ENCODE measurements at places on chromosomes 4 and X.
A peak's percentile ranks its signal among the peaks of the same experiment; 100 is the strongest.

DNA sequence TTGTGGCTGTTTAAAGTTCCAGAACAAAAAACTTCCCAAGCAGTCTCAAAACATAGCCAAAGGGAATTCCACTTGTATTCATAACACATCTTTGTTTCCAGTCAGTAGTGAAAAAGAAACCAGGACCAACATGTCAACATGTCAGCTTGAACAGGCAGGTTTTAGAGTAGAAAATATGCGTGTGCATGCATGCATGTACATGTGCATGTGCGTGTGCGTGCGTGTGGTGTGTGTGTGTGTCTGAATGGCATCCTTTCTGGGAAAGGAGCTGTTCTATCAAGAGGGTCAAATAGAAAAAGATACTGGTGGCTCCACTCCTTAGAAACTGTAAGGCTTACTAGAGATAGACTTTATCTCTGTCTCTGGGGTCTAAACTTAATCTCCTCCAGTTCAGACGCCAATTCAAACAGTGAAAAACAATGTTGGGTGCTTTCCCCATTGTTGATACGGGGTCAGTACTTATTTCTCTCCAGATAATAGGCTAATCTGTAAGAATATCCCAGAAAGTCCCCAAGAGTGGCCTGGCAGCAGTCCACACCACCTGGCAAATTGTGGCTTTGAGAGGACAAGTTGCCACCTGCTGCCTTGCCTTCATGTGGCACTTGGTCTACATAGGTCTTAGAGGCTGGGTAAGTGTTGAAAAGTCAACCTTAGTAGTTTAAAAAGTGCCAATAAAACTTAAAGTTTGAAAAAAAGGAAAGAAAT is 110.4 kb downstream of the SCD5 start:
- no peak for DNase-seq

- DNase-seq = peak; percentile 65
Measured at GRCh38 chr4:77193511-77194102, 36.6 kb downstream of the CCNG2 start.

DNA sequence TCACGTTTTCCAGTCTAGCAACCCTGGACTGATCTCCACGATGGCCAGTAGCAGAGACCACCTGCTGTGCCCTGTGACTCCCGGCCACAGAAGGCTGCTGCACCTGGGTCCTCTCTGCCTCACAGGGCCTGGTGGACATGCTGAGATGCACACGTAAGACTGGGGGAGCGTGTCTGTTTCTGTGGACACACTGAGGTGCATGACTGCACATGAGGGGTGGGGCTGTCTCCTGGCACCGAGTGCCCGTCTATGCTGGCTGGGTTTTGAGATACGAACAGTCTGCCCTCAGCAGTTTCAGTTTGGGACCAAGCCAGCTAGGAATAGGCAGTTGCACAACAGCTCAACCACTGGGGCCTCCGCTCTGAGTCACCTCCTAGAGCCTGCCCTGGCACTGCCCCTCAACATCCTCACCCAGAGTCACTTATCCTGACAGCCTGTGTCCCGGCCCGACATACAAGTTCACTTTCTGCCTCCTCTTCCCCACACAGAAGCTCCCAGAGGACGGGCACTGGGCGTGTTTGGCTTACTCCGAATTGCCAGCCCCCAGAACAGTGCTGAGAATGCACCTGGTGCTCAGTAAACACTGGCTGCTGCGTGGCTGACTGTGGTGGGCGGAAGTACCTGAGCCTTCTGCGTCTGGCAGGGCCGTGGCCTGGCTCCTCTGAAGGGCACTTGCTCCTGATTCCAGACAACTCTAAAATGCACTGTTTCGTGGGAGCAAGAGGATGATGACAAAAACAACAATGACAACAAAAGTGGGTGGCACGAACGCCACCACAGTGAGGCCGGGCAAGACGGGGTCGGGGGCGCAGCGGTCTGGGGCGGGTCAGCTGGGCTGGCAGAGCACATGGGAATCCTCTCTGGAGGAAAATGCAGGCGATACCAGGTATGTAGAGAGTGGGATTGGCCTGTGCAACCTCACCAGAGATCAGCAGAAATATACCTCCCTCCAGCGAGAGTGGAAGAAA is 30.9 kb downstream of the RNF212 start:
- DNase-seq = no peak

DNA sequence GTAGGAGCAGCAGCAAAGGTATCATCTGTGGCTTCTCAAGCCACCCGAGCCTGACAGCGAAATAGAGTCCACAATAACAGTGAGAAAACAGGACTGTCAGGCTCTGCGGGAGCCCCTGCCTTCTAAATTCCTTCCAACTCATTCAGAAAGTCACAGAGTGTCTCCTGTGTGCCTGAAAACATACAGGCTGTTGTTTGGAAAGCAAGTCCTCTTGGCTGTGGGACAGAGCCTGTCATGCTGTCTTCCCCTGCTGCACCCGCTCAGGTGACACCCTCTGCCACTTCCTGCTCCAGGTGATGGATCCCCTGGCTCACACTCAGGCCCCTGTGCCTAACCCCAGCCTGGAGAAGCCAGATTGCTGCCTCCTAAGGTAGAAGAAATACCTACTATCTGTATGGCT is 152.3 kb downstream of the RAB28 start:
- DNase-seq = no peak

DNA sequence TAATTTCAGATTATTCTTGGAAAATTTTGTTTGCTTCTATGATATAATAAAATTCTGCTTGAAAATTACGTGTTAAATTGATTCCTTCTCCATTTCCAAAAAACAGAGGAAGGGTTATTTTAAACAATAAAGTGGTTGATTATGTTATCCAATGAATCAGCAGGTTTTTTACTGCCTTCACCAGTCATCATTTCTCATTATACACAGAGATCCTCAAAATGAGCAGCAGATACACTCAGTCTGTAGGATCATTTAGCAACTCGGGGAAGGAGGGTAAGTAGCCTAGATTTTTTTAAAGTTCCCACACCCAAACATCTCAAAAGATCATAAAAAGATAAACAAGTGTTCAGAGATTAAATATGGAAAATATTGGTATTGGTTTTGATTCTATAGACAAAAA is 6.8 kb upstream of the TMEM144 start:
- no peak for DNase-seq

DNA sequence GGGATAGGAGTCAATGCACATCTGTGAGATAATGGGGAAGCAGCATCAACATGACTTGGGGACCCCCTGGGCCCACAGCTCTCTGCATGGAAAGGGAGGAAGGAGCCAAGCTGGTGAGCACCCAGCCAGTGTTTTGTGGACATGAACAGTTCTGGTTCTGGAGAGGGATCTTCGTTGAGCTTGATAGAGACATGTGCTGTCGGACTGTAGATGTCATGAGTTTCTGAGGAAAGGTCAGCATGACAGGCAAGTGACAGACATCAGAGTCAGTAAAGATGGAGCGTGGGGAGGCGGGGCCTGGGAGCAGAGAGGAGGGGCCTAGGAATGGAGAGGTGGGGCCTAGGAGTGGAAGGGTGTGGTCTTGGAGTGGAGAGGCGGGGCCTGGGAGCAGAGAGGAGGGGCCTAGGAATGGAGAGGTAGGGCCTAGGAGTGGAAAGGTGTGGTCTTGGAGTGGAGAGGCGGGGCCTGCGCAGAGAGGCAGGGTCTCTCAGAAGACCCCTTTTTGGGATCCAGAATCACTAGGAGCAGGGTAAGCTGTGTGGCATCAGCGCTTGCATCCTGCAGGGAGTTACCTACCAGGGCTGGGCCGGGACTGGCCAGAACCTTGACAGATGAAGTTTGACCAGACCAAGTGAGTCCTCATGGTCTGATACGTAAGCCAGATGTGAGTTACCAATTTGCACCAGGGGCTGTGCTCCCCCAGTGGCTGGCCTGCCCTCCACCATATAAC is 33.7 kb downstream of the PIGG start:
- DNase-seq = no peak

- peak; percentile 40 for DNase-seq
Measured at GRCh38 chr4:41216294-41217019, 2.1 kb upstream of the APBB2 start.

DNA sequence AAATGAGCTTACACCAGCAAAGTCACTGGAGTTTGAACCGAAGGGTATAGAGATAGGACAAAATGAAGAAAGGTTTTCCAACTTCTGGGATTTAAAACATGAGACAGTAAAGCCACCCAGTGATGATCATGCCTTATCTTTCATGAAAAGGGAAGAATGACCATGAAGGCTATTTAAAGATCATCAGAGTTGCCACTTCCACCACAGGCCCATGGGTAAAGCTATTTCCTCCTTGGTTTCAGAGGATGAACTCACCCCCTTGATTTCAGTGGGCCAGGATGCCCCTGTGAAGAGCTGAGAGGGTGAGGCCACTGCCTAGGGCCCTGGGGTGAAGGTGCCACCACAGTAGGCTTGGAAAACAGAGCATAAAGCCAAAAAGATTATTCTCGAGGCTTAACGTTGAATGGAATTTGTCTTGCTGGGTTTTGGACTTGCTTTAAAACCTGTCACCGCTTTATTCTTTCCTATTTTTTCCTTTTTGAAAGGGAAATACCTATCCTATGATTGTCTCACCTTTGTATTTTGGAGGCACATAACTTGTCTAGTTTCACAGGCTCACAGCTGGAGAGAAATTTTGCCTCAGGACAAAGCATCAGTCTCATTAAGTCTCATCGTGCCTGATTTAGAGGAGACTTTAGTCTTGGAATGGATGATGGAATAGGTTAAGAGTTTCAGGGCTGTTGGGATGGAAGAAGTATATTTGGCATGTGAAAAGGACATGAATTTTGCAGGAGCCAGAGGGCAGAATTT is 254.0 kb downstream of the SNCA start:
- DNase-seq = no peak

DNA sequence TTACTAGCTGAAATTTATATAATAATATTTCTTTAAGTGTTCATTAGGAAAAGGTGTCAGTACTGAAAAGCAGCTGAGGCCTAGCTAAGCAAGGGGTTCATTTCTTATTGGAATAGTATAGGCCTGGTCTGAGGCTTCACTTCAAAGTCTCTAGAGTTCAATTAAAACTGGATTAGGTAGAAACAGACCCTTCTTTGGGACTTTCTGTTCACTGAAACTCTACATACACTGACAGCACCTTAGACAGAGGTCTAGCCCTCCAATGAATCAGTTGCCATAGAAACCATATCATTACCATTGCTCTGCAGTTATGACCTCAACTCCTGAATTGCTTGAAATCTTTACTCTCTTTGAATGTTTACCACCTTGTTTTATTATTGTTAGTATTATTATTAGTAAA is 86.4 kb upstream of the MAB21L2 start:
- DNase-seq = no peak

DNA sequence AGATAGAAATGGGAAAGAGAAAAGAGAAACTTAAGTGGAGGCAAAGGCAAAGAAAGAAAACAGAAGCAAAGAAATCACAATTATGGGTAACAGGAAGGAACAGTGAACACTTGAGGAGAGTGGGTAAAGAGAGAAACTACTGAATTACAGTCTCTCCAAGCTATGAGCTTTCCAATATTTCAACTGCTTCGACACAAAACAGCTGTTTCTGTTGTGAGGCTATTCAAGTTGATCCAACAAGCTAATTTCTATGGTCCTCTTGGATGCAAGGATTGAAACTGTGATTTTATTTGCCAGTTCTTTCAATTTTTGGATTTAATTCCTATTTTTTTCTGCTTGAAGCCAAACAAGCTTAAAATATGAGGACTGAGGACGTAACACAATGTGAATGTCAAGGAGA is 80.5 kb upstream of the ADGRA3 start:
- DNase-seq = no peak

DNA sequence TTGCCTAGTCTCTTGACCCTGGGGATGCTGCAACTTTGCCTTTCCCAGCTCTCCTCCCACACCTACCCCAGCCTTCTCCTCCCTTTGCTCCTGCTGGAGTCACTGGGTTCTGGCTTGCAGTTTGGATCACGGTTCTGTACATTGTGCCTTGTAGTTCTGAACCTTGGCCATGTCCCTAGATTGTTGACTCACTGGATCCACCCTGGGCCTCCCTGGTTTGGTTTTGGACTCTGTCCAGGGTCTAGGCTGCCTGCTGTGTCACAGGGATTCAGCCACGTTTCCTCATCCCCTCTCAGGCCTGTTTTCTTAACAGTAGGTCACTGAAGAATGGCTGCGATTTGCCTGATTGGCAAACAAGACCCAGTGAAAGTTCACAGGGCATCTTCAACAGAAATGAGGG is 11.5 kb upstream of the GABRE start:
- no peak for DNase-seq

GRCh38 chr4:173731257-173731656 is 201.2 kb upstream of the HAND2 start:
- no peak for DNase-seq

- no peak for DNase-seq
Measured at GRCh38 chr4:4564522-4564921, 22.7 kb upstream of the STX18 start.

GRCh38 chr4:127416115-127416514 is 216.6 kb upstream of the INTU start:
- DNase-seq = no peak

- DNase-seq = no peak
Measured at GRCh38 chr4:74638689-74639088, 155.6 kb downstream of the BTC start.

DNA sequence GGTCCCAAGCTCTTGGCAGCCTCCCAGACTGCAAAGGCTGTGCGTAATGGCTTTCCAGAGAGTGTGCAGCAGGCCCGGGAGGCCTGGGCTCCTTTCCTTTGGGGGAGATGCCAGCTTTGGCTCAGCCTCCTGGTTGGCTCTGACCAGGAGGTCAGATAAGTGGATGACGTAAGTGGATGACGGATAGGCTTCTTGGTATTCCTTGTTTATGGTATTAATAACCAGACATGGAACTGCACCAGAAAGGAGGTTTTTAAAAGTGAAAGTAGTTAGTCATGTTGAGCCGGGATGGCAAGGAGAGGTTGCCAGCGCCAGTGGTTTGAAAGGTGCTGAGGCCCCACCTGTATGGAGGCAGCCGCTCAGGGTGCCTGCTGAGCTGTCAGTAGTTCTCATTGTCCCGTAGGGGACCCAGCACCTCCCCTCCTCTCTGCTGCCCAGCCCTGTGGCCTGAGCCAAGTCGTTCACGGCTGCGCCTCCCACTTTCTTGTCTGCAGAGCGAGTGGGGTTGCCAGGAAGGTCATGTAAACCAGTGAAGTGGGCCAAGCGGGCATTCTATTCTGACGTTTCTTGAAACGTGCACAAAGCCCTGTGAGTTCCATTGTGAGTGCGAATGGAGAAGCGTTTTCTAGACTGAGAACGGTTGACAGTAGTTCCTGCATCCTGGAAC is 28.7 kb upstream of the STOX2 start:
- DNase-seq = no peak

DNA sequence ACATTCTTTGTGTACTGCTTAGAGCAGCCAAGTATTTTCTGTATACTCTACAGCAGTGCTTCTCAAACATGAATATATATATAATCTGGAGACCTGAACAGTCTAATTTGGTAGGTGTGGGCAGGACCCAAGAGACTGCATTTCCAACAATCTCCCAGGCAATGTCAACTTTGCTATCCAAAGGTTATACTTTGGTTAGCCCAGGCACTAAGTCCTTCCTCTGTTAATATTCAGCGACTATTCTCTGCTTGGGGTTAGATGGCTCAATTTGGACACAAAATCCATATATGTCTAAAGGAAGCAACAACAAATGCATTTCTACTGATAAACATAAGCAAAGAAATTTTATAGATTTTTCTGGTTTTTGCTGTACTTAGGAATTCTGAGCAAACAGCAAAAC is 480.0 kb upstream of the RPS6KA3 start:
- DNase-seq = no peak

- DNase-seq = no peak
Measured at GRCh38 chr4:48180234-48180633, 46.2 kb upstream of the TXK start.

GRCh38 chrX:27619975-27620374 is 29.8 kb downstream of the DCAF8L2 start:
- no peak for DNase-seq

- DNase-seq = no peak
Measured at GRCh38 chr4:180641495-180641894, 1601.7 kb upstream of the TENM3 start.

GRCh38 chr4:135382280-135382959 is 1180.8 kb upstream of the PABPC4L start:
- DNase-seq = no peak

Data from activated T-cell treated with anti-CD3 and anti-CD28 coated beads for 24 hours (primary cell).